ENCODE measurements at places on chromosomes 13 and 19. TPM values are rescaled to one million over a fixed set of nuclear protein-coding genes. Genes with fewer than 3 reads are reported as not detected.

Gene MCF2L
- total RNA-seq: 0.09 TPM

Gene ZNF565
- 4.5 TPM for total RNA-seq

Gene RNF113B
- total RNA-seq: not detected

Gene C1QTNF9
- not detected for total RNA-seq

Gene LSR
- total RNA-seq: 9.4 TPM

Gene CYSLTR2
- total RNA-seq: not detected

Gene ZNF177
- total RNA-seq: 0.22 TPM

Gene SGTA
- total RNA-seq: 79.5 TPM

Gene THSD8
- 16.4 TPM for total RNA-seq

Gene LILRA1
- total RNA-seq: not detected

Gene DBP
- total RNA-seq: 2.0 TPM

Gene SERP2
- total RNA-seq: not detected

Gene NCAN
- total RNA-seq: 0.03 TPM

All from A549 treated with GW870086 at 1 μM for 4 hours (cell line).